ENCODE measurements at places on chromosomes 16 and 17.

- DNase-seq, result no peak
Observed at GRCh38 chr17:33779234-33779591, 475.9 kb upstream of the CCL2 start.

DNA sequence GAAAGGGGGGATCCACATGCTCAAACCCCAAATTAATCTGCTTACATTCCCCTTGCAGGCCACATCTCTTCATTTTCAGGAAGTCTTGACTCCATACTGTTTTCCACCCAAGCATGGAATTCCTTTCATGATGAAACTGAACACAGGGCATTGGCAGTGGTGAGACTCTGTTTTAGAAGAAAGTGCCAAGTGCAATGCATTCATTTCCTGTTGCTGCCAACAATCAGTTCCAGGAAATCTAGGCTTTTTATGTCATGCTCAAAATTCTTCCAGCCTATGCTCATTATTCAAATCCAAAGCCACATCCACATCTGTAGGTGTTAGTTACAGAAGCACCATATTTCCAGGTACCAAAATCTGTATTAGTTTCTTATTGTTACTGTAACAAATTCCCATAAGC is 4.1 kb downstream of the CCL2 start:
- no peak for DNase-seq

GRCh38 chr17:58391302-58391984 is 25.9 kb downstream of the RNF43 start:
- DNase-seq, result no peak

- DNase-seq, result no peak
Observed at GRCh38 chr16:65697521-65697920, 575.7 kb upstream of the CDH11 start.

DNA sequence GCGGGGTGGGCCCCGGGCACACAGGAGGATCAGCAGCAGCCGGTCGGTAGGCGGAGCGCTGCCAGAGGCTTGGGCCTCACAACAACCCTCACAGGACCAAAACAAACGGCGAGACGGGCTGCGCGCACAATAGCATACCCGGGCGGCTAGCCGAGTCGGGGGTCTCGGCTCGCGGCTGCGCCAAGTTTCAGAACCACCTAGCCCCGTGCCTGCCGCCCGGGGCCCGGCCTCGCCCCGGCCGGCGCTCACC is 732 bp downstream of the ULK2 start:
- no peak for DNase-seq

- no peak for DNase-seq
Observed at GRCh38 chr16:87160701-87161337, 156.4 kb downstream of the C16orf95 start.

DNA sequence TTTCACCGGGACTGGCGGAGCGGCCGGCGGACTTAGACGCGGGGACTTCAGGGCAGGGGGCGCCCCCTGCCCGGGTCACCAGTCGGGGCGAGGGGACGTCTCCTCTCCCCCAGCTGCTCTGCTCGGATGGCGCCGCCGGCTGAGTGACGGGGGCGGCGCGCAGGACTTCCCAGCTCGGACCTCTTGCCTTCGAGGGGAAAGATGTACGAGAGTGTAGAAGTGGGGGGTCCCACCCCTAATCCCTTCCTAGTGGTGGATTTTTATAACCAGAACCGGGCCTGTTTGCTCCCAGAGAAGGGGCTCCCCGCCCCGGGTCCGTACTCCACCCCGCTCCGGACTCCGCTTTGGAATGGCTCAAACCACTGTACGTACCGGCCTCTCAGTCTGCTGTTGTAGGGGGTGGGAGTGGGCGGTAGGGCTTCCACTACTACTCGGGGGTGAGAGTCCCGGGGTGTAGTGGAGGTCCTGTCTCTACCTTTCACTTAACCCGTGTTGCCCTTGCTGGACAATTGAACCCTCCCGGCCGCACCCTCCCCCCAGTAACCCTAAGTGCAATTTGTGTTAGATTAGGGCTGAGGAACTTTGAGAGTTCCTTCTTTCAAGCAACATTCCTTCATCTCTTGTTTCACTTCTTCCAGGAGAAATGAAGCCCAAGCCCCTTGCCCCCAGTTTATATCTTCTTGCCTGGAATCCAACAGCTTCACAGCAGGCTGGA is 21.9 kb downstream of the GJD3 start:
- no peak for DNase-seq

GRCh38 chr16:29714972-29715371 is 30.8 kb downstream of the C16orf54 start:
- DNase-seq, result no peak
